ENCODE measurements at places on chromosomes 12 and 14. TPM values are rescaled to one million over a fixed set of nuclear protein-coding genes. Genes with fewer than 3 reads are reported as not detected.

Gene IL26
- not detected for total RNA-seq

Gene CLEC9A
- total RNA-seq, result not detected

Gene ANHX
- total RNA-seq, result not detected

Gene FLRT2
- not detected for total RNA-seq

Gene SLC24A4
- total RNA-seq, result not detected

Gene CCDC175
- total RNA-seq, result not detected

Gene SMARCD1
- 56.9 TPM for total RNA-seq

Gene SLC5A8
- total RNA-seq, result not detected

Gene EXOC3L4
- not detected for total RNA-seq

Gene SYNE2
- total RNA-seq, result 259 TPM

Gene PIWIL1
- not detected for total RNA-seq

Gene CCDC88C
- total RNA-seq, result 272 TPM

Gene YARS2
- total RNA-seq, result 18.9 TPM

Gene DTX3
- total RNA-seq, result 33.8 TPM

Gene RHOJ
- total RNA-seq, result not detected

Gene CEBPE
- total RNA-seq, result 0.69 TPM

Gene RBP5
- 1.2 TPM for total RNA-seq

Gene AKT1
- 88.7 TPM for total RNA-seq

Gene TSPAN19
- total RNA-seq, result not detected

Gene KRT71
- not detected for total RNA-seq

Gene SLC7A7
- total RNA-seq, result 0.70 TPM

Gene PROX2
- not detected for total RNA-seq

Gene POTEM
- not detected for total RNA-seq

Gene CLEC1B
- not detected for total RNA-seq

Gene NUAK1
- not detected for total RNA-seq

Gene TMEM229B
- total RNA-seq, result 34.9 TPM

Gene ARHGAP9
- 266 TPM for total RNA-seq

Gene SLC17A8
- not detected for total RNA-seq

Gene AVPR1A
- not detected for total RNA-seq

Gene C3AR1
- total RNA-seq, result 4.6 TPM

Gene DDX24
- total RNA-seq, result 322 TPM

Gene IAPP
- not detected for total RNA-seq

Gene PDZRN4
- total RNA-seq, result not detected

Gene DENND5B
- not detected for total RNA-seq

Gene MANSC1
- total RNA-seq, result 0.44 TPM

Gene RAD9B
- 2.1 TPM for total RNA-seq

Gene EPYC
- not detected for total RNA-seq

Gene MUCL1
- not detected for total RNA-seq

Gene SYT1
- total RNA-seq, result not detected

Gene ADAM21
- not detected for total RNA-seq
